ENCODE measurements at places on chromosomes 2 and 18.

DNA sequence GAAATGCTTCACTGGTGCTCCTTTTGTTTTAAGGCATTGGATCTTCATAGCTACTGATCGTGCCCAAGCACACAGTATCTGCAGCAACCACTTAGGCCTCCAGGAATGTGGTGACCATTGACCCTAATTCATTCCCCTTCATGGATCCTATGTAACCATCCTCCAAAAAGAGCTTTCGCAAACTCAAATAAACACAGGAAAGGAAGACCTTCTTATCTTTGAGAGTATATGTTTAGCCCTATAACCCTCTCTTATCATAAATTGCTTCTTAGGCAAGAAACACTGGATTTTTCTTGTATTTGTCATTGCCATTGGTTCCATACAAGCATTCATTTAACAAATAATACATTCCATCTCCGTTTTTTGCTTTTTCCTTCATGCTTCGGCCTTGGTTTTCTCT lies 4.1 kb upstream of the TTR start:
- no peak for DNase-seq

- DNase-seq, result no peak
Observed at GRCh38 chr2:33595385-33595784, 3.7 kb downstream of the FAM98A start.

- no peak for DNase-seq
Observed at GRCh38 chr2:241514986-241515737, 6.8 kb upstream of the STK25 start.

- DNase-seq, result no peak
Observed at GRCh38 chr18:5975111-5976002, 80.0 kb upstream of the TMEM200C start.

GRCh38 chr2:204074456-204074855 lies 137.9 kb downstream of the ICOS start:
- no peak for DNase-seq

DNA sequence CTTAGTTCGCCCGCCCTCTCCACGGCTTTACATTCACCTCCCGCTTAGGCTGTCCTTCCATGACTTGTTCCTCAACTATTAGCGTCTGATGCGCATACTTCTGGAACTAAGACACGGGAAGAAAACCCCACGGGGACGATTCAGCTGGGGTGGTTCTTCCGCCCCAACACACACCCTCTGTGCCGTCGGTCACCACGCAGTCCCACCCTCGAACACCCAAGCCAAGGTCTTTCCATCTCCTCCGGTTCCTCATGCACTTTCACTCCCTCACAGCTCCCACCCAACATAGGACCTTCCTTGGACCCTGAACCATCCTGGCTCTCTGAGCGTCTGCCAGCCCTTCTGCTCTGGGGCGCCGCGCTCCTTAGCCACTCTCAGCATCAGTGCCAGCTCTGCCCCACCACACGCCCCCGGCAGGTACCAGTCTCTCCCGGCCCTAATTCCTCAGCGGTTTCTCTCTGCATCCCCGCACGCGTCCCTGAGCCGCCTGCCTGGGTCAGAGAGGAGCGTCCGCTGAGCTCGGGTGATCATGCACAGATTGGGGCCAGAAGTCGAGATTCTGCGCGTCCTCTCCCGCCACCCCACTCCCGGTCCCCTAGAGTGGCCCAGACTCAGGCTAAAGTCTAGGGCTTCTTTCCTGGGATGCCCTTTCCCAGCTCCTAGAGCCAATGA lies 522 bp upstream of the SRD5A2 start:
- DNase-seq, result no peak

DNA sequence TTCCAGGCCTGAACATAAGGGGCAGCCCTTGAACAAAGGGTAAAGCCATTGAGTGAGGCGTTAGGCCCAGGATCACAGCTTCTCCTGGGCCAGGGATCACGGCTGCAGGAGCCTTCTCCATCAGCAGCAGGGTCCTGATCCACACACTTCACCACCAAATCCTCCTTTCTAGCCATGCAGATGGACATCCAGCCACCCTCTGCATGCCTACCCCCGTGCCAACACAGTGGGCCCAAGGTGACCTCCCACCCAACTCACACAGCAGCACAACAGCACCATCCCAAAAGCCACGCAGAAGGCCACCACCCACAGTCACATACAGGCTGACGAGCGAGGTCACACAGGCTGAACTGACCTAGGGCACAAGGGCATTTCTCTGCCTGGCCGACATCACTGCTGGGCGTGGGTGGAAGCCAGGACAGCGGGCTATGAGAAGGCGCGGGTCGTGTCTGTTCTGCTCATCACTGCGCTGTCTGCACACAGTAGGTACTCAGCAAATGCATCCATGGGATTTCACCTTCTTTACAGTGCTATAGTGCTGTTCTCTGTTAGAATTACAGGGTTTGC lies 31.2 kb downstream of the TFCP2L1 start:
- DNase-seq, result no peak

DNA sequence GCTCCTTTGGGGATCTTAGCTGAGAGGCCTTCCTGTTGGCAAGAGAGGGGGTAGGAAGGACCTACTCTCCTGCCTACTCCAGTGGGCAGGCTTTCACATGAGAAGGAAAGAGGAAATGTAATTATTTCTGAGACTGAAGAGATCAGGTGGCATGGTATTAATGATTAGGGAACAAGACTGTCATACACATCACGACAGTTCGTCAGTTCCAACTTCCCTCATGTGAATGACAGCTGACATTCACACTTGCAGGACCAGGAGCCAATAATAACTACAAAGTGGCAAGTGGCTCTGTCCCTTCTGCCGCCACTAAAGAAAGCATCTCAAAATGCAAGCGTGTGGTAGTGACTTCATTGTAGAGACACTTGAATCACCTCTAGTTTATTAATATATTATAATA lies 90.0 kb downstream of the ZCCHC2 start:
- no peak for DNase-seq

- DNase-seq, result no peak
Observed at GRCh38 chr18:45689396-45689795, 34.6 kb upstream of the SLC14A1 start.

- DNase-seq, result no peak
Observed at GRCh38 chr2:74778381-74779264, 55.3 kb upstream of the HK2 start.

GRCh38 chr2:185144159-185144919 lies 546.0 kb downstream of the ZNF804A start:
- no peak for DNase-seq

GRCh38 chr18:34990597-34990996 lies 50.6 kb upstream of the MAPRE2 start:
- no peak for DNase-seq

DNA sequence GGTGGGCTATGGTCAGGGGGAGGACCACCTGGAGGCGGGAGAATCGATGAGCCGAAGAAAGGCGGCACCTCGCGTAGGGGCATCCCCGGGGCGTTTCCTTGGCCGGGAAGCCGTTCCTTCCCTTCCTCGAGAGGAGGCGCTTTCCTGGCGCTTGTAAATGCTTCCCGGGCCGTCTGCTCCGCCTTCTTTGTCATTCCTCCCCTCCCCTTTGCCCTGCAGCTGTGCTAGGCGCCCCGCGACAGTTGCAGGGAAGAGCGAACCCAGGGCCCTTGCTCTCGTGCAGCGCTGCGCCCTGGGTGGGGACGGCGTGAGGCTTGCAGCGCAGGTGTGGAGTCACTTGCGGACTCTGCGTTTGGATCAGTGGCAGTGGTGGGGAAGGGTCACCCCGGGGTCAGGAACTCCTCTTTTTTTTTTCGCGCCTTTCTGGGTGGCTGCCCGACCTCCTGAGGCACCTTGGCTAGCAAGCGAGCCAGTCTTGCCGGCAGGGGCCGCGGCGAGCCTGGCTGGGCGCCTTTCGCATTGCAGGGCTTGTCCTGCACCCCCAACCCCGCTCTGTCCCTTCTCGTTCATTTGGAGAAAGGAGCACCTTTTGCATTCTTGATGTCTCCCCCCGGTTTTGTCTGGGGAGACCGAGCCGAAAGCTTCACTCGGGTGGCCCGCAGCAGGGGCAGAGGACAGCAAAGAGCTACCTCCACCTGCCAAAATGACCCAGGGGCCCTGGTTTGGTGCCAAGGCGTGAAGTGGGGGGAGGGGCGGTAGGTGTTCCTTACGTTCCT lies 858 bp downstream of the KCNS3 start:
- peak; percentile 62 for DNase-seq

DNA sequence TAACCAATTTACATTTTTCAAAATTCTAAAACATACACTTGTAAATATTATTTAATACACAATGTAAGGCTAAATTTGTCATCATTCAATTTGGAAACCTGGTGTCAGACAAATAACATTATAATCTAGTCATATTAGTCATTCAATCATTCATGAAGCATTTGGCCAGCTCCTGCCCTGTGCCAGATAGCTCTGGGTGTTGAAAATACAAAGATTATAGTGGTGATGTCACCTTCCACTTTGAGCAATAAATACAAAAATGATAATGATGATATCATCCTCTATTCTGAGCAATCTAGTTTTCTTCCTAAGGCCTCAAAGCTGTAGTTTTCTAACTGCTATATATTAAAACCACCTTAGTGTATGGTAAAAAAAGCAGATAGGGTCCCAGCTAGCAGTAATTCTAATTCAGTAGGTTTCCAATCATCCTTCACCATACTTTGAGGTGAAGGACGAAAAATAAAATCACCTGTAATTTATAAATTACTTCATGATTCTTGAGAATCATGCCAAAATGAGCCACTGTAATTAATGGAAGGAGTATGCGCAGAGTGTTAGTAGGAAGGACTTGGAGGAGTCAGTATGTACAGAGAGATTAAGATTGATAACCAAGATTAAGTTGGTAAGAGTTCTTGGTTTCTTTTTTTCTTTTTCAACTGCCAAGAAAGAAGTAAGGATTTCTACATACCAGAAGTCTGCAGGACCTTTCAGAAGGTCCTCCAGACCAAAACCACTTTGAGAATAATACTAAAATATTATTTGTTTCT lies 23.2 kb downstream of the MEMO1 start:
- no peak for DNase-seq

DNA sequence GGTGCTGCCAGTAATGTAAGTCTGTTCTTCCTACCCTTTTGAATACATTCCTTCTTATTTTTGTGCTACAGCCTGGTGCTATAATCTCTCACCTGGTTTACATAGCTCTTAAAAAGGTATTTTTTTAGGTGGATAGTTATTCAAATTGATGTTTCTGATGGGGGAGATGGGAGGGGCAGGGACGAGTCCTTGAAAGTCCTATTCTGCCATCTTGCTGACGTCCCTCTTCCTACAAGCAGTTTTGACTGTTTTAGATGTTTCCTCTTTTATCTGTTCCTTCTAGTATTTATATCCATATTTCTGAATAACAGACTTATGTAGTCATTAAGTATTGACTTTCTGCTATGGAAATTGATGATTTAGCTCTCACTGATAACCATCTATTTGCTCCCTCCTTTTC lies 256.4 kb downstream of the KIAA1328 start:
- no peak for DNase-seq

DNA sequence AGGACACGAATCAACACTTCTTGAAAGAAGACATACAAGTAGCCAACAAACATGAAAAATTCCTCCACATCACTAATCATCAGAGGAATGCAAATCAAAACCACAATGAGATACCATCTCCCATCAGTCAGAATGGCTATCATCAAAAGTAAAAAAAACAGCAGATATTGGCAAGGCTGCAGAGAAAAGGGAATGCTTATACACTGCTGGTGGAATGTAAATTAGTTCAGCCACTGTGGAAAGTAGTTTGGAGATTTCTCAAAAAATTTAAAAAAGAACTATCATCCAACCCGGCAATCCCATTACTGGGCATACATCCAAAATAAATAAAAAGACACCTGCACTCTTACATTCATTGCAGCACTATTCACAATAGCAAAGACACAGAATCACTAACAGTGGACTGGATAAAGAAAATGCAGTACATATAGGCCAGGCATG lies 78.7 kb downstream of the GRB14 start:
- peak; percentile 68 for DNase-seq

DNA sequence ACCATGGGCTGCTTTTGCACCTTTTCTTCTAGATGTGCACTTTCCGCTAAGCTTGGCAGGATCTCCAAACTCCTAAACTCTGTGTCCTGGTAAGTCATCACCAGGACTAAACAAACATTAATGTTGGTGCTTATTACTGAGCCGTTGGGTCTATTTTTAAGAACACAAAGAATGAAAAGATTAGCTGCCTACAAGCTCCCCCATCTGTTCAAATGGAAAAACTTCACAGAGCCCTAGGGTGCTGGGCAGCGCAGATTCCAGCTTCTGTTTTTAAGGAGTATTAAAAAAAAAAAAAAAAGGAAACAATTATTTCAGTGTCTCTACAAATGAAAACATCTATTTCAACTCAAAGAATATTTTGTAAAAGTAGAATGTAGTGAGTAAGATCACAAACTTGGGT lies 97.8 kb upstream of the AQP4 start:
- no peak for DNase-seq

DNA sequence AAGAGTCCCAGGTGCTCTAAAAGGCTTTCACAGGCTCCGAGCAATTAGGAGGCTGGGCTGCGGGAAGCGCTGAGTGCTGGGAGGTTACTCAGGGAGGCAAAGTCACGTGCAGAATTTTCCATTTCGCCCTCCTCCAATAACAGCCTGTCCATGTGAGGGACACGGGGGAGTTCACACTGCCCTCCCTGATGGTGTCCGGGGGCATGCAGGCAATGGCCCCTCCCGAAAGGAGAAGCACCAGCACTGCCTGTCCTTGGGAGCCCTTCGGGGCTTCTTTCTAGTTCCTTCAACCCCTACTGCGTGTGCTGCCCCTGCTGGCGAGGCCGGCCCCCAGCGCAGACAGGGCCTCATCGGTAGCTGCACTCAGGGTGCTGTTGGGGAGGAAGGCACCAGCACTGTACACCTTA lies 63.1 kb upstream of the HPCAL1 start:
- no peak for DNase-seq

DNA sequence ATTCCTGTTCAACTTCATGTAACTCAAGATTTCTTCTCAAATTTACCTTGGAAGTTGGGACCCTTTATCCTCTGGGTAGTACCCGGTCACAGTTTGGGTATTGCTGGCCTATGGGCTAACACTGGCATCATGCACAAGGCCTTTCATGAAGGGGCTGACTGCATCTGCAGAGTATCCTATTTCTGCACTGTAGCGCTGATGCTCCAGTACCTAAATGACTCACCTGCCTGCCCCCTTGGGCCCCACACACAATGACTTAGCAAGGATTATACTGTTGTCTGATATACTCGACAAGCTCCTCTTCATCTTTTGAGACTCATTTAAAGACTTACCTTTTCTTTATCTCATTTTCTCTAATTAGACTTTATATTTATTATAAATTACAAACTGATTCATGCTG lies 39.9 kb downstream of the DNAH6 start:
- no peak for DNase-seq
